Dermis microvascular lymphatic vessel endothelial cell (primary cell): ENCODE measurements at places on chromosomes 3 and 15. TPM values are rescaled to one million over a fixed set of nuclear protein-coding genes. Genes with fewer than 3 reads are reported as not detected.

Gene AMOTL2
- total RNA-seq: 41.6 and 62.2 TPM in 2 replicates

Gene ATP13A5
- total RNA-seq: not detected in 2 replicates

Gene TMC3
- total RNA-seq: not detected in 2 replicates

Gene POPDC2
- 0.26 and 0.76 TPM in 2 replicates for total RNA-seq

Gene DUOXA2
- total RNA-seq: not detected in 2 replicates

Gene TFRC
- 99.6 and 160 TPM in 2 replicates for total RNA-seq

Gene GOLGA6A
- total RNA-seq: not detected in 2 replicates

Gene FBN1
- total RNA-seq: 72.1 and 94.6 TPM in 2 replicates

Gene CD276
- total RNA-seq: 33.1 and 51.2 TPM in 2 replicates

Gene FAM107A
- total RNA-seq: 0.76 and 1.2 TPM in 2 replicates

Gene CAMK2N2
- not detected in 2 replicates for total RNA-seq

Gene BCL2A1
- total RNA-seq: 0.13 TPM in 2 replicates

Gene FSIP1
- total RNA-seq: 0.25 and 0.51 TPM in 2 replicates

Gene PRSS50
- not detected in 2 replicates for total RNA-seq

Gene EPHB1
- 1.4 and 3.8 TPM in 2 replicates for total RNA-seq

- DNase-seq: peak; percentile 72
These were observed 1.2 kb upstream of the TYRO3 start for GRCh38 chr15:41557673-41558399.

GRCh38 chr15:50916400-50916799, 7.9 kb downstream of the AP4E1 start:
- DNase-seq: no peak

DNA sequence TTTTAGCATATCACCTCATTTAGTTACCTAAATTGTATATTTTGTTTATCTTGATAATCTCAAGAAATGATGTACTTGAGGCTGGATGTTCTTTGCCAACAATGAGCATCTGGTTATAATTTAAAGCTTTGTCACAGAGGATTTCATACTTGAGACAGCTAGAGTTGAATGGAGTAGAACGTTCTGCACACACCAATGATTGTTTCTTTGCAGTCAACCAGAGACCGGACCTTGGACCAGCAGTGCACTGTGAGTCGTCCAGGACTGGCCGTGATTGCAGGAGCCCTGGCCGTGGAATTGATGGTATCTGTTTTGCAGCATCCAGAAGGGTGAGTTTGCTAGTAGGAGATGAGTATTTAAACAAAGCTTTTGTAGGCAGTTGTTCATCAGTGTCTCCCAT, 90.4 kb downstream of the ATG7 start:
- no peak for DNase-seq

DNA sequence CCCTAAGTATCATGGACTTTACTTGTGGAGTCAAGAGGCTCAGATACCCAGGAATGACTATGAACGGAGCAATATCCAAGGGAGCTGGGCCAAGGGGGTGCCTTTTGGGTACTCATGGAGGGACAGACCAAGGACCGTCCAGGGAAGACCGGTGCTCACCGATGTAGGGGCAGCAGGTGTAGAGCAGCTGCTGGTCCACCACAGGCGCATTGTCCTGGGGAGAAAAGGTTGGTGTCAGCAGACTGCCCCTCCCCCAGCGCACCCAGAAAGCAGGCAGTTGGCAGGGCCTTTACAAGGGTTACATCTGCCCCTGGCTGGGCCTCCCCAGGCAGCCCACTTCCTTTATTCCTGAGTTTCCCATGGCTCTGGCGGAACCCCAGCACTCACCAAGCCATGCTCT, 7.5 kb downstream of the CDAN1 start:
- no peak for DNase-seq

- DNase-seq: peak; percentile 33
These were observed 159.9 kb downstream of the APBA2 start for GRCh38 chr15:29045717-29046116.

- DNase-seq: peak; percentile 20
These were observed 41.1 kb upstream of the UBE2E2 start for GRCh38 chr3:23161896-23162570.

GRCh38 chr3:129367821-129368220, 60.6 kb downstream of the EFCAB12 start:
- no peak for DNase-seq

- DNase-seq: no peak
These were observed 286.0 kb downstream of the EDEM1 start for GRCh38 chr3:5473471-5473870.

- DNase-seq: peak; percentile 51
These were observed 4.1 kb upstream of the COX17 start for GRCh38 chr3:119681279-119681678.

DNA sequence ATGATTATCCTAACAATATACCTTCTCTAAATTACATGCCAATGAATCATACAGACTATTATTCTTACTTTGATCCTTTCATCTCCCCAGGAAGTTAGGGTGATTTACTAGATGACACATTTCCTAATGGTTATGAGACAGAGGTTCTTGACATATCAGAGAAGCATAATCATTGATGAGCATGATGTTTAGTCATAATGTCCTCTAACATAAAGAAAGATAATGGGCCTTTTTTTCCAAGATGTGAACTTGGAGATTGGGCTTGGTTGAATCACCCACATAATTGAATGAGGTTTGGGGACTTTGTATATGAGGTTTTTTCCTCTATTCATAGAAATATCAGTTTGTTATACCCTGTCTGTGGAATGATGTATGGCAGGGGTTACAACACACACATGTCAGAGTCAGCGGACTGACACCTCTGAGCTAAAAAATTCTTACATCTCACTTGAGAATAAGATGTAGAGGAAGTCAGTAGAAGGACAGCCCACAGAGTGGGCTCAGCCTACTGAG, 69.7 kb upstream of the DCBLD2 start:
- DNase-seq: peak; percentile 49

GRCh38 chr3:124856677-124857076, 30.5 kb downstream of the ITGB5 start:
- DNase-seq: no peak

DNA sequence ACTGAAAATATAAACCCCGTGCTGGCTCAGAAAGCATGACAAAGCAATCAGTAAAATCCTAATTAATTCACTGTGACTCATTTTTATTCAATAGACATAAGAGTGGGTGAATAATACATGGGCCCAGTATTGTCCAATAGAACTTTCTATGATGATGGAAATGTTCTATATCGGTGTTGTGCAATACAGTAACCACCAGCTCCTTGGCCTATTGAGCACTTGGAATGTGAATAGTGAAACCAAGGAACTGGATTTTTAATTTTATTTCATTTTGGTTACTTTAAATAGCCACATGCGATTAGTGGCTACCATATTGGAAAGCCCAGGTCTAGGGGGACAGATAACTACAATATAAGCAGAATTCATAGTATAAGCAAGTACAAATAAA, 69.8 kb upstream of the PPP2R3A start:
- no peak for DNase-seq

DNA sequence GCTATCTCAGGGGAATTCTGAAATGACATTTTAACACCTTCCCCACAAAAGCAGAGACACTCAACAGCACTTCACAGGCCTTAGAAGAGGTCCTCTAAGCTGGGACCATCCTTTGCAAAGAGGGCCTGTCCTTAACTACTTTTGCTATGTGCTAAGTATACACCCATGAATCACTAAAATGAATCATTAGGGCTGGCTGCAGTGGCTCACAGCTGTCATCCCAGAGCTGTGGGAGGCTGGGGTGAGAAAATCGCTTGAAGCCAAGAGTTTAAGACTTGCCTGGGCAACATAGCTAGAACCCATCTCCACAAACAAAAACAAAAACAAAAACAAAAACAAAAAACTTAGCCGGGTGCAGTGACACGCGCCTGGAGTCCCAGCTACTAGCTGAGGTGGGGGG, 53.9 kb upstream of the MELTF start:
- peak; percentile 13 for DNase-seq

DNA sequence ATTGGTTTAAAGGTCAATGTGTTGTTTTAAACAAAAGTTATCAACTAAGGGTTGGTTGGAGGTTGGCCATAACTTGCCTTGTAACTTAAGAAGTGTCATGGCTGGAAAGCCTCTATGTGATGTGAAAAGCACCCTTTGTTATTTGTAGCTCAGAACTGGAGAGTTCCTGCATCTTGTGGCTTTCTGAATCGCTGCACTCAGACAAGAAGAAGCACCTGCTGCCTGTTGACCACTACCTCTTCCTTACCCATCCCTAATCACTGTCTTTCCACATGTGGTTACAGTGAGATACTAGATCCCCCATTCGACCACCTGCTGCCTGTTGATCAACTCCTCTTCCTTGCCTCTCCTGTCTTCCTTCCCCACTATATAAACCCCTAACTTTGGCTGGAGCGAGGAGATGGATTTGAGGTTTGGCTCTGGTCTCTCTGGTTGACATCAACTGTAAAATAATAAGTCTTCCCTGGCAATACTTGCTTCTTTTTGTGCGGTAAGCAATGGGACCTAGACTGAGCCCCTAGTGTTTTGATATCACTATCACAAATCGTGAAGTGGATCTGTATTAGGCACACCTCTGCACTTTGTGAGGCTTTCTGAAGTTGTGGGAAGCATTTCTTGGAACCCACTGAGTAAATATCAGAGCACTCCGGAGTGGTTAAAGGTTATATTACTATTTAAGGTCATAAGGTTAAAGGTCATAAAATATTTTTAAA, 13.8 kb downstream of the RPL39L start:
- DNase-seq: no peak

- DNase-seq: peak; percentile 49
These were observed 3.5 kb downstream of the PFN2 start for GRCh38 chr3:149967086-149967685.

DNA sequence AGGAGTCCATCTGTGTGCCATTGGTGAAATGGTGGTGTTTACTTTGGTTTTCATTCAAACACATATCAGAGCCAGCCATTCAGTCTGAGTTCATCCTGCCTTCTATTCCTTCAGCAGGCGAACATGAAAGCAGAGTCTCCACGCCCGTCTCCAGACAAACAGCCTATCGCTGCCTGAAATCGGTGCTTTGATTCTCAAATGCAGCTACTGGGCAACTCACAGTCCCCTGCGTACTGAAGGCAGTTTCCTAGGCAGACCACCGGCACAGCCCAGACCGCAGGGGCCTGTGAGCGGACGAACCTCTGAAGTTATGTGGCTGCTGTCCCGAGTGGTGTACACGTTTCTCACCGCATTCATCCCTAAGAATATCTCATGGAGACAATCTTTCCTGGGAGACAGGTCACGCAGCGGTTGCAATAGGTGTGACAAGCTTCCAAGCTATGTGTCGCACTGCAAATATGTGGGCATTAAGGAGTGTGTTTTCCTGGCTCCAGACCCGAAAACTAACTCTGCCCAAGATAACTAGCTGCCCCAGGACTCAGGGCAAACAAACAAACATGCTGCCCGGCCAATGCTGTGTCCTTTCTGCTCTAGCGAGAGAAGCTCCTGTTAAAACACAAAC, 16.9 kb upstream of the RYR3 start:
- peak; percentile 26 for DNase-seq

- no peak for DNase-seq
These were observed 2.1 kb upstream of the HDC start for GRCh38 chr15:50267577-50267976.

DNA sequence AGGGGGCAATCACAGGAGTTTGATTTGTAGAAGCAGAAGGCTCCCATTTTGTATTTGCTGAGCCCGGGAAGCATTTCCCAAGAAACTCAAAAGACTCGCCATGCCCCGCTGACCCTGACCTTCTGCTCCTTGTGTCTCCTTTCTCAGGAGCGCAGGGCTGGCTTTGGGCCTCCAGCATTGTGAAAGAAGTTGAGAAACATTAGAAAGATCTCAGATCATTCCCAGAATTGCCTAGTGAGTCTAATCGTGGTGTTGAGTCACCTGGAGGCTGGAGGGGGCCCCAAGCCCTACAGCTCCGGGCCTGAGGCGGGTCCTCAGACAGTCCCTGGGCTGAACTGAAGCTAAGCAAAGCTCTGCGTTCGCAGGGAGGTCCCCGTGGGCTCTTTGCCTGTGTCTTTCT, 10.9 kb upstream of the PIGZ start:
- no peak for DNase-seq

- DNase-seq: no peak
These were observed 853 bp downstream of the TCAIM start for GRCh38 chr3:44339181-44340057.

DNA sequence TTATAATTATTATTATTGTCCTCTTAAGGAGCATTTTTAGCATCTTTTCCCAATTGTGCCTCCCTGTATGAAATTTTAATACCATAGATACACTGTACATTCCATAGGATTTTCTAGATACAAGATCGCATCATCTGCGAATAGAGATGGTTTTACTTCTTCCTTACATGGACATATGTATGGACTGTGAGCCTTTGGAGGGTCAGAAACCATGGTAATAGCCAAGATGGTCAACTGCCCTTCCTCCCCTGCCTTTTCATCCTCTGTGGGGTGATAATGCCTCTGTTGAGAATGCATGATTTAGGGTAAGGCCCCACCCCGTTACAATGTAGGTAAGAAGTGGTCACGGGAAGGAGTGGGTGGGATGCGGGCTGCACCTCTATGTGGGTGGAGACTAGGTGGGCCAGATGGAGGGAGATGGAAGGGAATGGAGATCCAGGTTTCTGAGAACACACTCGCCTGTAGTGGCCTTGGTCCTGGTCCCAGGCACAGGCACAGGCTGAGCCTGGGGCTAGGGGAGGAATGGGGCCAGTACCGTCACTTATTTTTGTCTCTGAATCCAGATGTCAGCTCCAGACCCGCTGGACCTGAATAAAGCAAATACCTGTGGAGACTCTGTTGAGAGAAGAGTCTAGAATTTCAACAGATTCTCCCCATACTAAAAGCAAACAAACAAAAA, 31.7 kb downstream of the GOLGA6A start:
- DNase-seq: no peak

- no peak for DNase-seq
These were observed 87.8 kb downstream of the C3orf85 start for GRCh38 chr3:109224333-109224732.

DNA sequence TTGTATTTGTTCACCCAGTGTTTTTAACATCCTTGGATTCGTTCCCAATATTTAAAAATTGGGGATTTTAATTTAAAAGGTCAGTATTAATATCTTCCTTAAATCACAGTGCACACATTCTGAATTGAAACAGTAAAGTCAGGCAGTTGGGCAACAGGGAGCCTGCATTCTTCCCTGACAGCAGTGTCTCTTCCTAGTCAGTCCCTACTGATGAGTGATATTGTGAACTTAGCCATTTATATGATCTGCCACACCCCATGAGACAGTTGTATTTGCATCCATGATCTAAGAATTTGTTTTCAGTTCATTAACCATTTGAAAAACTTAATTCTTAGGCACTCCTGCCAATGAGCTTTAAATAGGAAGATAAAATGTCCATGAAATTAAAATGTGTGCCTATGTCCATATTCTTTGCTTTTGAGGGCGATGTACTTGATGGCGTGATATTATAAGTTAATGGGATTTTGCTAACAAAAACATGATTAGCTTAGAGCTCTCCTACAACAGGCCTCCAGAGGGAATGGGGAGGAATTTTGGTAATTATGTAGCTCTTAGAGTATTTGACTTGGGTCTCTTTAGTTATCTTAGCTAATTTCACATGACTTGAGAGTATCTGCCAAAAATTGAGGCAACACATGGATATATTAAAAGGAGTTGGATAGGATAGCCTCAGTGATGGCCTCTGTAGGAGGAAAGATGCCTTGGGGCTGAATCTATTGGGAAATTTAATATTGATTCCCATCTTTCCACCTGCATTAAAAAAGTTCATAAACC, 219.3 kb downstream of the PTPRG start:
- DNase-seq: no peak

DNA sequence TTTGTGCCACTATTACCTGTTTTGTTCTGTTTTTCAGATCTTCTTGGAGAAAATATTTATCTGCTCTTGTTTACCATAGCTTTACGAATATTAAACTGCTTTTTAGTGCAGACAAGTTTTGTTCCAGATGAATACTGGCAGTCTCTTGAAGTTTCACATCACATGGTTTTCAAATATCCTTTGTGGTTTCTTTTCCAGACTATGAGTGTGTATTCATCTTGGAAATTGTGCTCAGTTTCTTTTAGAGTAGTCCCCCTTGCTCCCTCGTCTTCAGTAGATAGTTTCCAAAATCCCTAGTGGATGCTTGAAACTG, 1.2 kb downstream of the PIGB start:
- DNase-seq: no peak
